ENCODE measurements at places on chromosomes 12 and 14.

- no peak for DNase-seq
Observed at GRCh38 chr14:52175982-52176502, 91.5 kb upstream of the PTGDR start.

DNA sequence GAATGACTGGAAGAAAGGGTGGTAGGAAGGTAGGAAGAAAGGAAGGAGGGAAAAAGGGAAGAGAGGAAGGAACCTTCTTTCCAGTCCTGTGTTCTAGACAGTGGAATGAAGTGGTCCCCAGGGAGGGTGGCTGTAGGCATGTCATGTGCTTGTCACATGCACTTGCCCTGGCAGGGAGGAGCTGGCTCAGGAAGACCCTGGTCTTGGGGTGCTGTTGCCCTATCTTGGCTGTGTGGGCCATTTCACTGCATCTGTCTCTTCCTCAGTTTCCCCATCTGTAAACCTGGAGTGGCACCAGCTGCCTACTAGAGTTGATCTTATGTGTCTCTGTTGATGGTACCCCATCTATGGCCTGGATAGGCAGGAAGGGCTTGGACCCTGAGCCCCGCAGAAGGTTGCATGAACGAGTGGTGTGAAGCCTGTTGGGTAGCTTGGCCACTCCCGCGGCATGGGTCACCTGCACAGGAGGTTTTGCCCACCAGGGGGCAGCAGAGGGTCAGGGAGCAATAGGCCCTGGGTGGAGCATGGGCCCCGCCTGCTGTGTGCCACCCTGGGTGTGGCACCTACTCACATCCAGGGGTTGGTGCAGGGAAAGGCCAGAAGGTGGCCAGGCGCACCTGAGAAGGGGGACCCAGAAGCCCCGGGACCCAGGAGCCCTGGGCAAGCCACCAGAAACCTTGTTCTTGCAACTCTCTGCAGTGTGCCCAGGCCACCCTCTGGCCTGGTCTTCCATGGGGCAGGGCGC lies 25.1 kb downstream of the MEG3 start:
- DNase-seq: peak; percentile 68

DNA sequence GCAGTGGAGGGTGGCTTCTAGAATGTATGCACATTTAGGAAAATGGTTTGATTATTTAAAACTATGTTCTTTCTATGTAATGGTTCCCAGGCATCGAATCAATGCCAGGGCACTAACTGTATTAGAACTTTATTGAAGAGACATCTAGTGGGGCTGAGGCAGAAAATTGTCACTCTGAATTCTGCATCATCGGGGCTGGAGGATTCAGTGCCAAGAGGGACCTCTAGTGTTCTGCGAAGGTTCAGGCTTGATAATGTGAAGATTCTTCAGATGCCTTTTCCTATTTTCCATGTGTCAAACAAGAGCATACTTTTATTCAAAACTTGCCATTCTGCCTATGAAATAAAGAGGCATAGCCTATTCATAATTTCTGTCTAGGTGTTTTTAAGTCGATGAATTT lies 146.3 kb downstream of the CAND1 start:
- DNase-seq: no peak

GRCh38 chr12:15863984-15864383 lies 18.2 kb upstream of the STRAP start:
- DNase-seq: no peak

DNA sequence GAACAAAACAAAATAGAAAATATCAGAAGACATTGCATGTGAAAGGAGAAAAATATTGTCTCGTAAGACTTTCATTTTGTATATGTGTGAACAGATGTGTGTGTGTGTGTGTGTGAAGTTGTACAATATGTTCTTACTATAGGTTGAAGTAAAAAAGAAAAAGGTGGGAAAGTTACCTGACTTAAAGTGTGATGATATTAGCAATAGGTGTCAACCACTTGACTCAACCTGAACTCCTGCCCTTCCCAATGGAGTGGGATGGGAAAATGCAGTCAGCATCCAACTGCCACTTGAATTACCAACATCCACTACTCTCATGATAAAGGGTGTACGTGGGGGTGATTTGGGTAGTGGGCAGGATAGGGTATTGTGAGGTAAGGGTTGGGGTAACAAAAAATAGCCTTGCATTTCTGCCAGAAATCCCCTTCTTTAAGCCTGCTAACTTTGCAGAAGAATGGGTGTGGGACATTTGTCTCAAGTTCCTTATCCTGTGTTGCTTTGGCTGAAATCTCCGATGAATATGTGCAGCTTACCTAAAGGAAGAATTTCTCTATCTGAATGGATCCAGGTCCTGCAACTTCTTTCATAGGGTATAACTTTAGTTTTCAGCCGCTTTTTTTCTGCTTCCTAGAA lies 181.6 kb downstream of the CHST11 start:
- DNase-seq: no peak

- no peak for DNase-seq
Observed at GRCh38 chr14:55902241-55902640, 216.0 kb upstream of the PELI2 start.

GRCh38 chr12:13196130-13196921 lies at the start of gene EMP1:
Gene EMP1 (plus strand): TSS chr12:13196726. CDS start chr12:13211511, 14,785 bp downstream.
- peak; percentile 49 for DNase-seq

- DNase-seq: no peak
Observed at GRCh38 chr14:65815127-65815526, 402.6 kb downstream of the FUT8 start.

DNA sequence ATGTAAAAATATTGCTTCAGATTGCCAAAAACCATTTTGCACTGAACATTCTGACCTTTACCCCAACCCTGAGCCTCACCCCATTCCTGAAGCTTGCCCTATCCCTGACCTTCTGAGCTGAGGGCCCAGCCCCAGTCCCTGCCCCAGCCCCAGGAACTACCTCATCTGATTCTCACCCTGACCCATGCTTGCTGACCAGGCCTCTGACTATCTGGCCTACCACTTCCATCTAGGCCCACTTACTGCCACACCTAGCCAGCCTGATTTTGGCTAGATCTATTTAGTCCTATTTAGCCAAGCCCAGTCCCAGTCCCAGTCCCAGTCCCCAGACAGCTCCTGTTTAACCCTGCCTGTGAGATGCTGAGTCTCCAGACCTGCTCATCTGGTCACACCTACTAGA lies 33.6 kb downstream of the OR10P1 start:
- DNase-seq: no peak

- DNase-seq: no peak
Observed at GRCh38 chr12:38102197-38102596, 214.4 kb upstream of the ALG10B start.

GRCh38 chr14:105069871-105070759 lies 4.9 kb upstream of the GPR132 start:
- no peak for DNase-seq

DNA sequence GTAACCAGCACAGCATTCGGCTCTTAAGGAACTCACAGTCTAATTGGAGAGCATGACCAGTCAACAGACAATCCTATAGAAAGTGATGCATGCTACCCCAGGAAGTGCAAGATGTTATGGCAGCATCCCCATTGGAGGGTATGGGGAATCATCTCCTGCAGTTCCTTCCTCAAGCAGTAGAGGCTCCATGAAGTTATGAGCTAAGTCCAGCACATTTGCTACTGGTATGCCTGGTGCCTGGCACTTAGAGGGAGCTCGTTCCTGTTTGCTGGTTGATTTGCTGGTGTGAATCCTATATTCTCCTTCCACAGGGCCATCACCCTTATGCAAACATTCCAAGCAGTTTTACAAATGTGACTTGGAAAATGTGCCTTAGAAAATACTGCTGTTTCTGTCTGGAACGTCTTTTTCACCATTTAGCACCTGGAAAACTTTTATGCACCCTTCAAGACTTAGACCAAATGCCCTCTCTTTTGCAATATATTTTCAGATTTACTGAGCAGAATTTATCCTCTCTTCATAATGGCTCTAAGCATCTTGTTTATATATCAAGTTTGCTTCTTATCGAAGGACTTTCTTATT lies 136.1 kb upstream of the WSCD2 start:
- DNase-seq: no peak

DNA sequence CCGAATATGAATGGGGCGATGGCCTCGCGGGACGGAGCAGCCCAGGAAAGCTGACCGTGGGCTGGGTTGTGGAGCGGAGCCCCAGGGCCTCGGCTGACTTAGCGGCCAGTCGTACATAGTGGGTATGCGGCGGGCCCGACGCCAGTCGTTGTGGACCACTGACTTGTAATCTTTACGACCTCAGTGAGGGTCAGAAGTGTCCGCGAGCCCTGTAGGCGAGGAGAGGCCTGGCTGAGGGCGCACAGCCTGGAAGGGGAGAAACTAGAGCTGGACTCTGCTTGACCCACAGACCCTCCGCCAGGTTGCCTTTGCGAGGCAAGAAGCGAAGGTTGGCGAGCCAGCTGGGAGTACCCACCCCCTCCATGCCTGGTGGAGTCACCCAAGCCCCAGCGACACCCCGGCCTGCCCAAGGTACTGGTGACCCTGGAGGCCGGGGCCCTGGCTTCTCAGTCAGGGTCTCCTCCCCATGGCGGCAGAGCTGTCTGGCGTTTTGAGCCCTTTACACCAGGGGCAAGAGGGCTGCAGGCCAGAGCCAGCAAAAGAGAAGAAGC lies 15.6 kb upstream of the DYNC1H1 start:
- no peak for DNase-seq

DNA sequence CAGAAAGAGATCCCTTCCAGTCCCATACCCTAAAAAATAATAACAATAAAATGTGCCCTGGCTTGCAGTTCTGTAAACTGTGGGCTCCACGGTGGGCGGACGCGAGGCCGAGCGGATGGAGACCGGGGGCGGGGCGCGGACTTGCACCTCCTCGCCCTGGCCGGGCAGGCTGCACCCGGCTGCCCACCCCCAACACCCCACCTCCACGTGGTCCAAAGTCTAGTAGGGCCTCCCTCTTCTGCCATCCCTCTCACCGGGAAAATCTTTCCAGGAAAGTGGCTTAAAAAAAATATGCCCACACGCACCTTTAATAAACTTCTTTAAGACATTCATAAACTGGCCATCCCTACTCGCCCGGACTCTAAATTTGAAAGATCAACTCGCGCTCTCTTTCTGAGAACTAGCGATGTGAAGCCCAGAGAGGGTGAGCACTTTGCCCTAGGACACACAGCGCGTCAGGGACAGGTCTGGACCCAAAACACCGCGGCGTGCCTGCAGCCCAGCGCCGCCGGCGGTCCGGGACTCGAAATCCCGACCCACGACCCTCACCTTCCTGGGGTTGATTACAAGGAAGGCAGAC lies 1.9 kb upstream of the BCL11B start:
- no peak for DNase-seq

GRCh38 chr14:76136476-76137110 lies 15.1 kb upstream of the GPATCH2L start:
- DNase-seq: no peak
